Posterior vena cava (tissue), 2 donors: ENCODE measurements at places on chromosomes 11 and 22. TPM values are rescaled to one million over a fixed set of nuclear protein-coding genes. Genes with fewer than 3 reads are reported as not detected.

DNA sequence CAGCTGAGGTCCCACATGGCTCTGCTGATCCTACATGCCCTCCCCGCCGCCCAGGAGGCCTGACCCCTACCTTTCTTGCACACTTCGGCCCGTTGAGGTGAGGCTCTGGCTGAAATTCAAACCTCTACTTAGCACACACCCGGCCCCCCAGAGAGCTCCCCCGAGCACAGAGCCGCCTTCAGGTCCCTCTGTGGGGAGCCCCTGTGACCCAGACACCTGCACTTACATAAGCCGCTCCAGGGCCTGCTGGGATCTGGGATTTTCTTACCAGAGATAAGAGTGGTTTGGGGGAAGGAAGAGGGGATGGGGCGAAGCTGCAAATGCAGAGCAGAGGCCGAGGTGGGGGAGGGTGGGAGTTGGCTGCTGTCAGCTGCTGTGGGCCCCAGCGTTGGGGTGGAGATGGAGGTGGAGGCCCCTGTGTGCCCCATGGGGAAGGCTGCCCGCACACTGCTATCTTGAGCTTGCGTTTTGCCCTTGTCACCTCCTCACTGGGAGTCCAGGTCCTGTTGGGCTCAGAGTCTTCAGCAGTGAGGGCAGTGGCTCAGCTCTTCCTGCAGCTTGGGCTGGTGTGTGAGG is 30.6 kb downstream of the CAPN1 start:
- peak; percentile 78 for DNase-seq

GRCh38 chr11:60767388-60767811 is 10.7 kb downstream of the MS4A15 start:
- peak; percentile 67 for DNase-seq

GRCh38 chr22:31143537-31143936 is 3.2 kb upstream of the PLA2G3 start:
- peak; percentile 69 for DNase-seq

- DNase-seq, result peak; percentile 92
Observed at GRCh38 chr11:119338318-119338890, 2.3 kb downstream of the C1QTNF5 start.

DNA sequence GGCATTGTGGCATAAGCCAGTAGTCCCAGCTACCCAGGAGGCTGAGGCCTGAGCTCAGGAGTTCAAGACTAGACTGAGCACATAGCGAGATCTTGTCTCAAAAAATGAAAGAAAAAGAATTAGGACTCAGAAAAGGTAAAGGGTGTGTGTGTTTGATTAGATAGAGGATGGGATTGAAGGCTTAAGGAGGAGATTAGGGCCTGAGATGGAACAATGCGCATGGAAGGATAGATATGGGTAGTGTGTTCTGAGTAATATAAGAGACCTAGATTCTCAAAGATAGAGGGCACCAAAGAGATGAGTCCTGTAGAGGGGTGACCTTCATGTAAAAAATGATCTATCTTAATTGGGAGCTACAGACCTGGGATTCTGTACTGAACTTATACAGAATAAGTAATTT is 17.3 kb upstream of the RAB30 start:
- no peak for DNase-seq

DNA sequence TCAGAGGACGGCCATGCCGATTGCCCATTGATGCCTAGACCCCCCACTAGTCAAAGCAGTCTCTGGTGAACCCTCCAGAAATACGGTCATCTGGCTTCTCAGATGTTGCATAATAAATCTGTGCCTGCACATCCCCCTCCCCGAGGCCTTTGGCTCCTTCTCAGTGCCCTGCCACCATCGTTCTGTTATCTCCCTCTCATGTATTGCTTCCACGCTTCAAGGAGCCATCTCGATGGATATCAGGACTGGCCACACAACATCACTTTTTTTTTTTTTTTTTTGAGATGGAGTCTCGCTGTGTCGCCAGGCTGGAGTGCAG is 1.6 kb upstream of the RRP7A start:
- no peak for DNase-seq

DNA sequence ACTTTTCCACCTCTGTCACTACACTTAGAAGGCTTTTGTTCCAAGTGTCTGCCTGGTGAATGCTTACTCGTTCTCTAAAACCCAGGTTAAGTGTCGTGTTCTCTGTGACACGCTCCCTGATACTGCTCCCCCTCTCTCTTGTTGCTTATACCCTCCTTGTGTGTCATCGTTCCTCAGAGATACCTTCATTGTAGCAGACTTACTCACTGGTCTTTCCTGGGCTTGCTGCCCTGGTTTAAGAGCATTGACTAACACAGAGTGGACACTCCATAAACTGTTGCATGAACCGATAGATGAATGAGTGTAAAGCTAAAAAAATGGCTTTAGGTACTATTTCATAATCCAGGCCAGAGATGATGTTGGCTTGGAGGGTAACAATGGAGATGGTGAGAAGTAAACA is 171.3 kb downstream of the GRIK4 start:
- DNase-seq, result no peak

DNA sequence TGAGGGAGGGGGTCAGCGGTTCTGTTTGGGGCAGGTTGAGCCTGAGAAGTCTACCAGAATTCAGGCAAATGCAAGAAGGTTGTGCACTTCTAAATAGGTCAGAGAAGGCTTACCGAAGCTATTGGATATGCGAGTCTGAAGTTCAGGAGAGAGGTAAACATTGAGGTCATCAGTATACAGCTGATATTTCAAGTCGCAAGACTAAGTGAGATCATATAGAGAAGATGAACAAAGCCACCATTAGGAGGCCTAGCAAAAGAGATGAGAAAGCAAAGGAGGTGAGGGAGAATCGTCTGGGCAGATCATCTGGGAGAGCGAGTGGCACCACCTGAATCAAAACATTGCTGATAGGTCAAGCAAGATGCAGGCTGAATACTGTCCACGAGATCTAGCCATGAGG is 430.6 kb downstream of the BUD13 start:
- DNase-seq, result no peak

Gene SLC6A5
- not detected for total RNA-seq

Gene GRIK4
- 0.19 TPM for total RNA-seq

DNA sequence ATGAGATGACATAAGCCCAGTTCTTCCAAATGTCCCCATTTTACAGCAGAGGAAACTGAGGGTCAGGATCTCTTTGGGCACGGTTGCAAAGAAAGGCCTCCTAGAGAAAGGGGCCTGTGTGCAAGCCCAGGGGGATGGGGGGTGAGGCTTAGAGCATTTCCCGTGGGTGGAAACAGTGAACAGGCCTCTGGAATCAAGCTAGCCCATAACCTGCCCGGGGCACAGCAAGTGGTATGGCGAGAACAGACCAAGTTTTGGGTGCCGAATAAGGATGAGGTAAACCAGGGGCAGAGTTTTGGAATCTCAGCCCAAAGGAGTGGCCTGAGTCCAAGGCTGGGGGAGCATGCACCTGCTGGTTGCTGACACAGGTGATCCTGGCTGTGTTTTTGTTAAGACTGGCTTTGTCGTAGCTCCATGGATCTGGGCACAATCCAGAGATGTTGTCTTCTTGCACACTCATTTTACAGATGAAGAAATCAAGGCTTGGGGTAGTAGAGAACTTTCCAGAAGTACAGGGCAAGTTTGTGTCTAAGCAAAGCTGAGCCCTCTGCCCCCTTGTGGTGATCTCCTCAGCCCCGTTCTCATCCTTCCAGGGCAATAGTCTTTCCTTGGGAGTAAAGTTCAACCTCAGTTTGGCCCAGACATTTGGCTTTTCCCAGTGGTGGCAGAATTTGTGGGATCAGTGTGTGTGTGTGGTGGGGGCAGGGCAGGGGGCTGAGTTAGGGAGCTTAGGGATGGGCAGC is 53.5 kb upstream of the MYEOV start:
- peak; percentile 63 for DNase-seq

Gene MS4A4E
- total RNA-seq, result 7.6 TPM
